ENCODE measurements at places on chromosomes 5 and 9.

- DNase-seq: no peak
Measured at GRCh38 chr5:166317425-166317824, 1974.0 kb upstream of the WWC1 start.

- no peak for DNase-seq
Measured at GRCh38 chr5:10631316-10631996, 67.6 kb downstream of the ANKRD33B start.

GRCh38 chr9:84667571-84668195 is 1.8 kb upstream of the NTRK2 start:
- DNase-seq: no peak

DNA sequence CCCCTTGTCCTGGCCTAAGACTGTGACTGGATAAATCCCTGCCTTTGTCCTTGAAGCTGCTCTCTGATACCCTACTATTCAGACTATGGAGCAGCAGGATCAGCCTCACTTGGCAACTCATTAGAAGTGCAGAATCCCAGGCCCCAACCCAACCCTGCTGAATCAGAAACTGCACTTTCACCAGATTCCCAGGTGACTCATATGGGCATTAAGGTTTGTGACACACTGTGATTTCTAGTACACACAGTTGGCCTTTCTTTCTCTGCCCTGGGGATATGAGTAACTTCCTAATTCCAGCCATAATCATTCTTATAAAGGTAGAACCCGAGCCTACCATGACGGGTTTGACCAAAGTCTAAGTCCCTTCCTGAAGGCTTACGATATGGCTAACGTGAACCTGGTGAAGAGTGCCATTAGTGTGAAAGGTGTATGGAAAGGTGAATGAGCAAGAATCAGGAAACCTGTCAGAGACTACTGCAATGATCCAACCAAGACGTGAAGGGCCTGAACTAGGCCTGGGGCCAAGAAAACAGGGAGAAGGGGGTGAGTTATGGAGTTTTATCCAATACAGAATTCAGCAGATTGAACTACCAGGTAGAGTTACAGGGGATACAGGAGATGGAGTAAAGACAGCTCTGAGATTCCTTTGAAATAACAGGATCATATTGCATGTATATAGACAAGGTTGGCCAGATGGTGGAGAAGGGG is 533.0 kb downstream of the BNC2 start:
- no peak for DNase-seq

DNA sequence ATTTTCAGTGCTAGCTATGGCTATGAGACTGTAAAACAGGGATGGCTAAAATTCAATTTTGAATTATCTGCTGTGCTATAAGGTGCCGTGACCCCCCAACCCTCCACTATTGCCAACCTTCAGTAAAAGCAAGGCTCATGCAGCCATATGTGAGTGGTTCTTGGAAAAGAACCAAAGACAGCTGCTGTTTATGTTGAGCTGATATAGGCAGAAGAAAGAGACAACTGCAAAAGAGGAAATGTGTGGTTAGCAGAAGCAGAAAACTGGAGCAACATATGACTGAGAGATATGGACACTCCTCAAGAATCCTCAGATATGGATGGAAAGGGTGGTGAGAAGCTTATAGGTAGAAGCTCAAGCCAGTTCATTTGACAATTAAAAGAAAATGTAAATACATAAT is 200.3 kb downstream of the TLE1 start:
- peak; percentile 50 for DNase-seq

DNA sequence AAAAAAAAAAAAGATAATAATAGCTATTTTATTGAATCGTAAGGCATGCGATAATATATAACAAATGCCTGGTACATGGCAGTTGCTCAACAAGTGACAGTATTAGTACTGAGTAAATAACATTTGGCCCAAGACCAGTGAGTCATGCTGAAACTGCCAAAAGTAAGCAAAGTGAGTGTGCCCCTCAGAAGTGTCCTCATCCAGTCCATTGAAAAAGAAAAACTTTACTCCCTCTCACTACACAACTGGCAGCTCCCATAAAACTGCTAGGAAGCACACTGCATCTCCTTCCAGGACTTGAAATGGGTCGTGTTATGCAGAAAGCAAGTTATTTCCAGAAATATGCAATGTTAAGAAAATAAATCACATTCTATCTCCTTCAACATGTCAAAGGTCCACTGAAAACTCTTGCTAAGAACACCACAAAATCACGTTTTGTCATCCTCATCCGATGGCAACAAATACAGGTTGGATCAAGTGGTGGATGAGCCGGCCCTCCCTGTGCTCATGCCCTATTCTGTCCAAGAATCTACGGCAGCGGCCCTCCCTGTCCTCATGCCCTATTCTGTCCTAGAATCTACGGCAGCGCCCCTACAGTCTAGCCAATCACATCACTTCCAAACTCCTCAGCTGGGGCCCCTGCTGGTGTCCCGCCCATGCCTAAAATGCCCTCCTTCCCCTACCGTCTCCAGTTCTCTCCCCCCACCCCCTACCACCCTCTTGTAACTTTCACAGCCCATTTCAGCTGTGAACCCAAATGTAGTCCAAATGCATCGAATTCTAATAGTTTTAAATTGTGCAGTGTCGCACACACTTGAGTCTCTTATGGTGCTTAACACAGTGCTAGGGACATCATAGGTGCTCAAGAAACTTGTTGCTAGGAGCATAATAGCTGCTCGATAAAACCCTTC is 12.5 kb downstream of the PTCH1 start:
- no peak for DNase-seq

DNA sequence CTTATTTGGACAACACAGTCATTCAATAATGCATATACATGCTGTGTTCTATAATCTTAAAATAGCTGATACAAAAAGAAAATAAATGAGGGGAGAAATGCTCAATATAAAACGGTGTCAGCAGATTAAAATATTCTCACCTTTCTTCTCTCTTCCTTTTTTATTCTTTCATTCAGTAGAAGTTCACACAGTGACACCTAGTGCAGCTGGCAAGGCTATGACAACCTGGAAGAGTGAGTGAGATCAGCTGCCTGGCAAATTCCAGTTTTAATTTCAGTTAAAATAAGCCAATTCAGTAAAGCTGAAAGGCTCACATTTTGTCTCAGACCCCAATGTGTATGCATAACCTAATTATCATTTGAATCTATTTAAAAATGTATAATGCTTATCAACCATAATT is 150.3 kb downstream of the RASEF start:
- no peak for DNase-seq

- no peak for DNase-seq
Measured at GRCh38 chr9:126642010-126642744, 28.4 kb downstream of the LMX1B start.

- no peak for DNase-seq
Measured at GRCh38 chr5:120442694-120443093, 21.4 kb upstream of the PRR16 start.

DNA sequence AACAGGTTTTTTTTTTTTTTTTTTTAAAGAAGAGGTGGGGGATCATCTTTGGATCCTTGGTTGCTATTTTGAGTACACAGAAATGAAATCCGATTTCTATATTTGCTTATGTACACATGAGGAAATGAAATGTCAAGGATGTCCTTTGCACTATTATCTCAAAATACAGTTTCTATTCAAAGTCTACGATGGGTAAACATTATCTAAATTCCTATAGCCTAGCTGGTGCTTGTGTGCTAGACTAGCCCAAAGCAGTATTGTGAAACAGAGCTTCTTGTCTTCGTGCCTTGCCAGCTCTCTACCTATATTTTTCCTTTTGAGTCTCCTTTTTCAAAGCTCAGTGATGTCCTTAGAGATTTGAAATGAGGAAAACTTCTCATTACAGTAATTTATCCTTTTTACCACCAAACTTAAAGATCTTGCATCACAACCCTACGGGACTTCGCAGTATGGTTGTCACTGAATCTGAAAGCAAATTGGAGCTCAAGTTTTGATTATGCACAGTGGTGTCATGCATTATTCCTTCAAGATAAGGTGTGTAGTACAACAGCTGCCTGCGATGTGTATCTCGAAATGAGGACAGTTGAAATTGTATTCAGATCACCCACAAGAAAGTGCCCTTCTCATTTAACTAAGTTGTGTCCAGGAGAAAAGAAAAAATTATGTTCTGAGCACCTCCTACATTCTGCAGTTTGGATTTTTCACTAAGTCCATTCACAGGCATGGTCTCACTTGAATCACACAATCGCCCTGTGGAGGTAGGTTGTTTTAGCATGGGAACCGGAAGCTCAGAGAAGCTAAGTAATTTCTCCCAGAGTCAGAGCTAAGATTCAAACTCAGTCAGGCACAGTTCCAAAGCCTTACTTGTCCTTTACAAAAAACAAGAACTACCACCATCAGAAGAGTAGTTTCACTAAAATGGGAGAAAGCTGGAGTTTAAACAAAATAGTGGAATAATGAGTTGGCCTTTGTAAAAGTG is 379.0 kb downstream of the GLIS3 start:
- DNase-seq: no peak

DNA sequence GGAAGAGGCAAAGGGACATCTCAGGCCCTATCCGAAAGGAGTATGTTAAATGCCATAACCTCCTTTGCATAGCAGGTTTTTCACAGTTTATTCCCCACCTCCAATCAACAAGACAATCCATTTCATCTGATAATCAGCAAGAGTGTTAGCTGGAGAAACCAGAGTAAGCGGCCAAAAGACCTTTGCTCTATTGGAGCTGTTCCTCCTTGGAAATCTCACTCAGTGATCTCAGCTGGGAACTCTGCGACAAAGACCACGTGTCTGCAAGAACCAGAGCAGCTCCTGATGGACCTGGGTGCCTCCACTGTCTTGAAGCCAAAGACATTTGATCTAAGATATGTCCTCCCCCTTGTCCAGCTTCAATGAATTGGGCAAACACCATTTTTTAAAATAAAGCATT is 241.0 kb downstream of the SEC61B start:
- DNase-seq: no peak

All from DND-41 (cell line).